Right renal cortex interstitium (tissue), 3 donors: ENCODE measurements at places on chromosomes 5 and 9. TPM values are rescaled to one million over a fixed set of nuclear protein-coding genes. Genes with fewer than 3 reads are reported as not detected.

The CAMK2A gene
- 2.5 TPM for polyA plus RNA-seq

GRCh38 chr5:119036101-119036762 lies 34.7 kb upstream of the DMXL1 start:
- no peak for DNase-seq

- no peak for DNase-seq
Observed at GRCh38 chr9:35681341-35682002, 7.7 kb downstream of the CA9 start.

DNA sequence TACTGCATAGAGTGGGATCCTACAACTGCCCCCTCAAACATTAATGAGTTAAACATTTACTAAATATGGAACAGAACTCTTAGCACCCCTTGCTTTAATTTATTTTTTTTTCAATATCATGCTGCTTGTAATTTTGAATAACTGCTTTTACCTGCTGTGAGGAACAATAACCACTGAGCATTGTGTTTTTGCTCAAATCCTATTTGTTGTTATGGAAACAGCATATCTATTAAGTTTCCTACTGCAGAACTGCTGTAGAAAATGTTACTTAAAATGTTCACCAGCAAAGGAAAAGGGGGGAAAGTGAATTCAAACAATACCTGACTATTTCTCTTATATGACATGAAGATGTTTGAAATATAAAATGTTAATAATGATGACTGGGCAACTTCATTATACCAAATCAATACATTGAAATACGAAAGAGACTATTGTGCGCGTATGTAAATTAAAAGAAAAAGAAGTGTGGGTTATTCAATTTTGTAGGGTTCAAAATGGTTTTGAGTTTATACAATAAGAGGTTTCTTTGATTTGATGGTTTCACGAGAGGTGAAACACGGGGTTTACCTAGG lies 1043.8 kb upstream of the NUDT12 start:
- DNase-seq: no peak
